ENCODE measurements at places on chromosomes 11 and 22.
A peak's percentile ranks its signal among the peaks of the same experiment; 100 is the strongest.

GRCh38 chr11:995752-996420, 40.6 kb downstream of the MUC6 start:
- DNase-seq = no peak

DNA sequence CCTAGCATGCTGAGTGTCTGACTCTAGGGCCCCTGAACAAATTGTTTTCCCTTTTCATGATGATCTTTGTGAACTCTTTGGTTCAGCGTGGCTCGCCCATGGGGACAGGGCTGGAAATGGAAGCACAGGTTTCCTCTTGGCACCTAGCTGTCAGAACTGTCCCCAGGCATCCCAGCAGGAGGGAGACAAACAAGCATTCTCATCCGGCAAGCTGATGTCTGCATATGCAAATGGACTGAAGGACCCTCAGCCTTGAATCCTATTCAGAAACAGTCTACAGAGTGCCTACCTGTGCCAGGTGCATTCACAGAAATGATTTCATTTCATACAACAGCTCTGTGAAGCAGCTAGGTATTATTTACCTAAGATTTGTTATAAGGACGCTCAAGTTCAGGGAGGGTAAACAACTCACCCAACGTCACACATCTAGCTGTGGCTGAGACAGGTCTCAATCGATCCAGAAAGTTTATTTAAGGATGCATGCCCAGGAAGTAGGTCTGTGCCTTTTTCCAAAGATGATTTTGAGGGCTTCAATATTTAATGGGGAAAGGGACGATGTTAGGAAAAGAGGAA, 176.4 kb downstream of the KIRREL3 start:
- DNase-seq = no peak

- no peak for DNase-seq
Measured at GRCh38 chr22:19119949-19120348, 2.3 kb downstream of the DGCR2 start.

DNA sequence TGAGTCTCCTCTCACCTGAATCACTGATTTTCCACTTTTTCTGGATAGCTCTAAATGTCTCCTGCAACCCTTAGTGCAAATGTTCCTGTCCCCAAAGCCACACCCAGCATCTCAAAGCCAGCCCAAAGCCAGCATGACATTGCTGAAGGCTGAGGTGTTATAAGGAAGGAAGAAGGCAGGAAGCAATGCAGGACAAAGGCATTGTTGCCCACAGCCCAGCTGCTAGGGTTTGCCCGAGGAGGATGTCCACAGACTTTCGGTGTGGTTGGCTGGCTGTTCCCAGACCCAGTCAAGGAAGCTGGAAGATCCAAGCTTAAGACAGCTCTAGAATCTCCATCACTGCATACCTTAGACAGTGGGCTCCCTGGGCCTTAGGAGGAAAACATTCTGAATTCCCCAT, 23.5 kb downstream of the CHST1 start:
- DNase-seq = no peak

- no peak for DNase-seq
Measured at GRCh38 chr11:18046116-18046777, at the start of gene TPH1. Gene TPH1 (minus strand): TSS chr11:18046269. CDS start chr11:18040762, 5,507 bp downstream.

DNA sequence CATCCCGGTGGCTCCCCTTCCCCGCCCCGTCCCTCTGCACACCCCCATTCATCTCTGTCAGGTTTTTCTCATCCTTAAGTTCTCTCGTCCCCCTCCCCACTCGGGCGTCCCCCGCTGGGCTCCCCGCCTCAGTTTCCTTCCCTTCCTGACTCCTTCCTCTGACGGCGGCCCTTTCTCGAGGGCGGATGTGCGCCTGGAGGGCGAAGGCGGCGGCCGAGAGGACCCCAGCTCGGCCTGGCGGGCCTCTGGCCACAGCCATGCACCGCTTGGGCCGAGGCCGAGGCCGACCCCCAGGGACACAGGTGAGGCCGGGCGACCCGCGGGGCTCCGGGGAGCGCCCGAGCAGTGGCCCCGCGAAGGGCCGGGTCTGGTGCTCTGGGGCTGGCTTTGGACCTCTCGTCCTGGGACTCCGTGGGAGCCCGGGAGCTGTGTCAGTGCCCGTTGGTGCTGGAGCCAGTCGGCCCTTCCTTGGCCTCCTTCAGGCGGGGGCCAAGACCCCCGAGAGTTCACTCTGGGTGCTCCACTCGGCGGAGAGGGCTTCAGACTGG, 2.9 kb downstream of the PHLDB1 start:
- DNase-seq = no peak

GRCh38 chr11:35215945-35216344, 77.0 kb downstream of the CD44 start:
- no peak for DNase-seq

DNA sequence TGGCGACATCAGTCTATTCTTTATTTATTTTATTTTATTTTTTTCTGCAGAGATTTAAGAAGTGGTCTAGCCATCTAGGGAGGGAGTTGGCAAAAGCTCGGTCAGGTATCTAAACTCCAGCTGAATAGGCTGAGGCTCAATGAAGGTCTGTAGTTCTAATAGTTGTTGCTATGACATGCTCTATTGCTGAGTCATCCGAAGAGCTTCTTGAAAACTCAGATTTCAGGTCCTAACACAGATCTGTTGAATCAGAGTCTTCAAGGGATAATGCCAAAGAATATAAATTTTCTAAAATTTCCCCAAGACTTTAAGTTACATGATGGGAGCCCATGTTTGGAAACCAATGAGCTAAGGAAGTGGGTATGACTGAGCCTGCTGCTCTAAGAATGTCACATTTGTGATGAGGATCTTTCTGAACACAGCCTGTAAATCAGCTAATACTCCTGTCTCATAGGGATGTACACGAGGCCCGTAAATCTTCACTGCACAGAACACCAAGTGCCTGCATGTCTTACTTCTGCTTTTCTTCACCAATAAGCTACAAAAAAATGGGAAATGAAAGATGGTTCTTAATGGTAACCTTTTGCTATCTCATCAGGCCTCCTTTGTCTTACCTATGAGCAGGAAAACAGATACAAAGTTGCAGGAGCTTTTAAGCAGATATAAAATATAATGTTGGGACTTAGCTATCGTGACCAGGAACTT, 901.4 kb upstream of the API5 start:
- DNase-seq = no peak

- no peak for DNase-seq
Measured at GRCh38 chr11:13276454-13276831, 1.1 kb upstream of the BMAL1 start.

DNA sequence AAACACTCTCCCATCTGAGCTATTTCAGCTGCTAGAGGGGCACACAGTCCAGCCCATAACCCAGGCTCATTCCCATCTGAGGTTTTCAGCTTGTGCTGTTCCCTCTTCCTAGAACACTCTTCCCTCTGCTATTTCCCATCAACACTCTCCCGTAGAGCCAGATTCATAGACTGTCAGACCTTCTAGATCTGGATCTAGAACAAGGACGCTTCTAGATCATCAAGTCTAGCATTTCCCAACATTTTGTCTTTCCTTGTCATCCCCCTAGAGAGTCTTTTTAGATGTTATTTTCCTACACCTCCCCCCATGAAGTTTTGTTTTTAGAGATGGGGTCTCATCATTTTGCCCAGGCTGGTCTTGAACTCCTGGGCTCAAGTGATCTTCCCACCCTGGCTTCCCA, 13.4 kb downstream of the CRYBA4 start:
- no peak for DNase-seq

- DNase-seq = peak; percentile 88
Measured at GRCh38 chr22:50507421-50507990, at the start of gene LMF2. Gene LMF2 (minus strand): TSS chr22:50507702. CDS start chr22:50507675, 27 bp downstream.

DNA sequence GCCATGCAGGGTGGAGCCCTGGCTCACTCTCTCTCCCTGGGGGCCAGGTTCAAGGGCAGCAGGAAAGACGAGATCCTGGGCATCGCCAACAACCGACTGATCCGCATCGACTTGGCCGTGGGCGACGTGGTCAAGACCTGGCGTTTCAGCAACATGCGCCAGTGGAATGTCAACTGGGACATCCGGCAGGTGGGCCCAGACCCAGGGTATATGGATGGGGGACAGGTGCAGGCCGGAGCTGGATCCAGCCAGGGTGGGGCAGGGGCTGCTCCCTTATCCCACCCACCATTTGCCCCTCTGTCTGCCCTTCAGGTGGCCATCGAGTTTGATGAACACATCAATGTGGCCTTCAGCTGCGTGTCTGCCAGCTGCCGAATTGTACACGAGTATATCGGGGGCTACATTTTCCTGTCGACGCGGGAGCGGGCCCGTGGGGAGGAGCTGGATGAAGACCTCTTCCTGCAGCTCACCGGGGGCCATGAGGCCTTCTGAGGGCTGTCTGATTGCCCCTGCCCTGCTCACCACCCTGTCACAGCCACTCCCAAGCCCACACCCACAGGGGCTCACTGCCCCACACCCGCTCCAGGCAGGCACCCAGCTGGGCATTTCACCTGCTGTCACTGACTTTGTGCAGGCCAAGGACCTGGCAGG, 2.9 kb downstream of the TRPT1 start:
- DNase-seq = no peak

DNA sequence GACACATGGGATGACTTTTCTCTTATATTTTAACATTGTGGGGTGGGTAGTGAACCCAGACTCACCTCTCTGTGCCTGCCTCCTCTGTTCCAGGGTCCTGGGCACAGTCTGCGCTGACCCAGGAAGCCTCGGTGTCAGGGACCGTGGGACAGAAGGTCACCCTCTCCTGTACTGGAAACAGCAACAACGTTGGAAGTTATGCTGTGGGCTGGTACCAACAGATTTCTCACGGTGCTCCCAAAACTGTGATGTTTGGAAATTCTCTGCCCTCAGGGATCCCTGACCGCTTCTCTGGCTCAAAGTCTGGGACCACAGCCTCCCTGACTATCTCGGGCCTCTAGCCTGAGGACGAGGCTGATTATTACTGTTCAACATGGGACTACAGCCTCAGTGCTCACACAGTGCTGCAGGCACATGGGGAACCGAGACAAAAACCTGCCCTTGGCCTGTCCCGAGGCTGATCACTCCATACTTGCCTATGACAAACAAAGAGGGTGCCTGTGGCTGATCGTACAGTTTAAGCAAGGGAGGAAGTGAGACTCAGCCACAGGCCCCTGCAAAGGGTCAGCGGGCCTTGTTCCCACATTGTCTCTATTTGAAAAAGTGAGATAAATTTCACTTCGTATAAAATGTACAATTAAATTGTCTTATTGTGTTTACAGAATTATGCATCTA, 43.7 kb upstream of the TOP3B start:
- DNase-seq = no peak

GRCh38 chr11:78230161-78230877, 41.6 kb downstream of the USP35 start:
- DNase-seq = no peak

DNA sequence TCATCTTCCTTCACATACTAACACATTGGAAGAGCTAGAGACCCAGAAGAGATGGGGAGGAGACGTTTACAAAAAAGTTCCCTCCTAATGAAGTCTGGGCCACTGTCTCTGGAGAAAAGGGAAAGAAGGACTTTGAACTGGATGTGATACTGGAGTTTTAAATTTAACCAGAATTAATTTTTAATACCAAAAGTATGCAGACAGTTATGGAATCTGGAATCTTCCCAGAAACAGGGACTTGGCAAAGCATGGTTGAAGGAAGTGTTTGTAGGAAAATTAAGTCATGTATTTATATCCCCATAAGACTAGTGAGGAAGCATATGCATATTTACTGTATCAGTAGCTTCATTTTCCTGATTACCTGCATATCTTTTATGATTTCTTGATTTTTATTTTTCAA, 215.5 kb downstream of the TTC28 start:
- DNase-seq = no peak

- DNase-seq = no peak
Measured at GRCh38 chr11:60127311-60127811, 38.9 kb downstream of the MS4A2 start.

DNA sequence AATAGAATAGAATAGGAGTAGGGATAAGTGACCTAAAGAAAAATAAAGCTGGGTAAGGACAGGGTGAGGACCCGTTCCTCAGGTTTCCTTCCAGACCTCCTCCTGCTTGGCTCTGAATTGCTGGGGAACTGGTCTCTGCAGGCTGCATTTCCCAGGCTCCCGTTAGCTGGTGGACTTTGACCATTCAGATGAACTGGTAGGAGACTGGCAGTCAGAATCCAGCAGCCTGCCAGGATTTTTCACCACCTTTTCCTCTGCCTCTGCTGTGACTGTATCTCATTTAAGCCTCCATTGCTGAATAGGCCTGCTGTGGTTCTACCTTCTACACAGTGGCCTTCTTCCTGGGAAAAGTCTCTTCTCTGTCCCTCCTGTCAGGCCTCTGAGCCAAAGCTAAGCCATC, 24.6 kb upstream of the SMPD1 start:
- DNase-seq = no peak

GRCh38 chr11:70720281-70720680, 322.0 kb downstream of the CTTN start:
- DNase-seq = no peak

GRCh38 chr11:47003180-47003877, 66.8 kb downstream of the CSTPP1 start:
- DNase-seq = no peak

GRCh38 chr11:107770551-107770951, 58.7 kb upstream of the SLN start:
- no peak for DNase-seq

DNA sequence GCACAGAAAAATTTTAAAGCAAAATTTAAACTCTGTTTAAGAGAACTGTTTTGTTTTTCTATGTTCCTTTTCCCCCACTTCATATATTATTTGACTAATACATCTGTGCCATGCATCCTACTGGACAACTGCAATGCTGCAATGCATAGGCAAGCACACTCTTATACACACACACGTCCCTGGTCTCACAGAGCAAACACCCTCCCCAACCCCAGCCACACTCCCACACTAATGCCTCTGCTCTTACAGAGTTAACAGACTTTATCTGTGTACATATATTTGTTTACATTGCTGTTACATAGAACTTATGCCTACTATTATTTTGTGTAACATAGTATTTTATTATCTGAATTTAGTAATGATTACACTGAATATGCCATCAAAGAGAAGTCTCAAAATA, 25.5 kb upstream of the CTSC start:
- DNase-seq = no peak

- no peak for DNase-seq
Measured at GRCh38 chr22:42490243-42490832, 29.3 kb downstream of the RRP7A start.

DNA sequence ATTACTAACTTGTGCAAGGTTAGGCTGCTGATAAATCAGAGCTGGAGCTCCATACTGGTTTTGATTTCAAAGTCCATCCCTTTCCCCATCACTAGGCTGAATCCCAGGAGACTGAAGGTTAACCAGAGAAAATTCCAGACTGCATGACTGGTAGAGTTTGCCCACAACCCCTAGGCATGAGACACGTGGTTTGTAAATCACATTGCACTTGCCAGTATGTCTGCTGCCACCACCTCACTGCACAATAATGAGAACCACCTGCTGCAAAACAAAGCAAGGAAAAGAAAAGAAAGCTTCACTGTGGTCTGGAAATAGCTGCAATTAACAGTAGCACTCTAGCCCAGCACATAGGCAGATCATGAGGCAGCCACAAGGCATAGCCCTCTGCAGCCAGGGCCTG, 67.6 kb upstream of the NTM start:
- DNase-seq = no peak

DNA sequence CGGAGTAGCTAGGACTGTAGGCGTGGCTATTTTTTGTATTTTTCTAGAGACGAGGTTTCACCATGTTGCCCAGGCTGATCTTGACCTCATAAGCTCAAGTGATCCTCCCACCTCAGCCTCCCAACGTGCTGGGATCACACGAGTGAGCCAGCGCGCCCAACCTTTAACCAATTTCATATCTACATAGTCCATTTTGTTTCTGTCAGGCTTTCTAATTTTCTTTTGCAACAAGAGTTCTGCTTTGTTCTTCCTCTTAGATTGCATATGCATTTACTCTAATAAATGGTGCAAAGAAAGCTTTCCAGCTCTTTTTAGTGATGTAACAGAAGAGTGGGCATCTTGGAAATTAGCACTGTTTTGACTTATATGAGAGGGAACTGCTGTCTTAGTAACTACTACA, 13.3 kb downstream of the RTN3 start:
- DNase-seq = no peak
